ENCODE measurements at places on chromosomes 12 and 14.

DNA sequence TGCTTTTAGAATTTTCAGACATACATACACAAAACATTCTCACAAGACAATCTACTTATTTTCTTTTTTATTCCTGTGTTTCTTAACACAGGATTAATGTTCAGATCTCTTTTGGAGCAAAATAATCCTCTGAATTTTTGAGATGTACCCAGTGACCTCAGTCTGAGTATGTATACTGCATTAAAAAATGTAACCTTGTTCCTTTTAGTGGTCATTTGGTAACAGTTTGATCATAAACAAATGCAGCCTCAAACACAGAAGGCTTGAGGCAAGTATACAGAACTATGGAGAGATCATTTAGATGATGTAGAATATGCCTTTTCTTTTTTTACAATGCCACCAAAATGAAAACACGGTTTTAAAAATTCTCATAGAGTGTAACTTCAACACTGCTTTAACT, 9.7 kb downstream of the HIF1A start:
- no peak for DNase-seq

DNA sequence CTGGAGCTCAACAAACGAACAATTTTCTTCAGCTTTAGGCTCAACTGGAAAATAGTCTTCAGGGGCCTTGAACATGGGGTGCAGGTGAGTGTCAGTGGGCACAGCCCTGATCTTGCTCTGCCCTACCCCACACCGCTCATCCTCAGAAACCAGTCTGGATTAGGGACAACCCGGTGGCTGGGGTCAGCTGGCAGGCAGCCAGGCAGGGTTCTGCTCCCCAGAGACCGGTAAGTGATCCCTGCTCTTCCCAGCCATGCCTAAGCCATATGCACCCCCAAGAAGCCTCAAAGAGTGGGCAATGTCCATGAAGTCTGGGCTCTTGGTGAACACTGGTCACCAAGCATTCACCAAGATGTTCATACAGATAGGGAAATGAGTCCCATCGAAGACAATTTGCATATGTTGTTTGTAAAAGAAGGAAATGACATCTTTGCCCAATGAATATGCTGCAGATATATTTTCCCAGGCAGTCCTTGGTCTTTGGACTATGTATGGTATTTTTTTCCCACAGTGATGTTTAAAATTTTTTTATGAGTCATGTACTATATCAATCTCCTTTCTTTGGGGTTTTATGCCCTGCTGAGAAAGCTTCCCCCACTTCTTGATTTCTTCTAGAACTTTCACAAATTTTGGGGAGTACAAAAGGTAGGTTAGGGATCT, 63.9 kb upstream of the VASH1 start:
- DNase-seq, result no peak

DNA sequence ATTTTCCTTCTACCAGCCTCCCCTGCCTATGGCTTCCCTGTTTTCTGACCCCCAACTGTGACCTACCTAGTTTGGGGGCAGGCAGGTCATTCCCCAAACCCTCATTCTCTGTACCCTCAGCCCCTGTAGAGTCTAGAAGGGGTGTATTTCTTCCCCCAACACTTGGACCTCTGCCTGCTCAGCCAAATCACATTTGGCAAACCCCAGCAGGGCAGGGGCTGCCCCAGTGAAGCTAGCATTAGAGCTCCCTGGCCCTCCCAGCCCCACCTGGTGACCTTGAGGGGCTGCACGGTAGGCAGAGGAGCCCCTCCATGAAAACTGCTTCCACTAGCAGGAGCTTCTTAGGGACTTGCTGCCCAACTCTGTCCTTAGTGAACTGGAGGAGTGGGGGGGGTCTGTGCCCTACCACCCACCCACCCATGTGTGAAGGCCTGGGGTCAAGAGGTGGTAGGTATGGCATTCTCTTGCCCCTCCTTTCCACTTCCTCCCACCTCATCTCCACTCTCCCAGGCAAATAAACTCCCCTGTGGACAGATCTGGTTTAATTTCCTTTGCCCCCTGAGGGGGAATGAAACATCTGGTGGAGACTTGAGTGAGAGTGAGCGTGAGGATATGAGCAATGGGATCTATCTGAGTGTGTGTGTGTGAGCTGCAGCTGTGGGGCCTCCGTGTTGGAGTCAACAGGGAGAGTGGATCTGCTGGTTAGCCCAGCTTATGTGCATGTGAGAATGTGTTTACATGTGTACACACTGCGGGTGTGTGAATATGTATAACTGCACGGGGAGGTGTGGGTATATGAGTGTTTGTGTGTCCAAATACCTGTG, 1.6 kb downstream of the NXPH4 start:
- DNase-seq, result no peak

- DNase-seq, result peak; percentile 29
These were observed 847 bp downstream of the MMP14 start for GRCh38 chr14:22837114-22837749.

DNA sequence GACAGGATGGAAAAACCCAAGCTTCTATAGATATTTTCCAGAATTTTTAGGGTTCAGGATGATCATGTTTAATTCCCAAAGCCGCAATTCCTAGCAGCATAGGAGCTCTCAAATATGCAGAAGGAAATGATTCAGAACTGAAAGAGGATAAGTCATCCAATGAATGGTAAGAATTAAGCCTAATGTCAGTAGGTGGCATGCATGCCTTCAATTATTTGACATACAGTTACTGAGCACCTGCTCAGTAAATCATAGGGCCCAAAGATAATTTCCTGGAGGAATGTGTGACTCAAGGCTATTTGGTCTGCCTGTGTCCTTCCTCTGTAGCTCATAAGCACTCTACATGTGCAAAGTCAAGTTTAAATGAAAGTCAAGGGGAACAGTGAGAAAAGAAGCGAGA, 116.8 kb upstream of the SLC38A4 start:
- DNase-seq, result no peak

GRCh38 chr12:42862055-42862454, 272.5 kb upstream of the PRICKLE1 start:
- no peak for DNase-seq

DNA sequence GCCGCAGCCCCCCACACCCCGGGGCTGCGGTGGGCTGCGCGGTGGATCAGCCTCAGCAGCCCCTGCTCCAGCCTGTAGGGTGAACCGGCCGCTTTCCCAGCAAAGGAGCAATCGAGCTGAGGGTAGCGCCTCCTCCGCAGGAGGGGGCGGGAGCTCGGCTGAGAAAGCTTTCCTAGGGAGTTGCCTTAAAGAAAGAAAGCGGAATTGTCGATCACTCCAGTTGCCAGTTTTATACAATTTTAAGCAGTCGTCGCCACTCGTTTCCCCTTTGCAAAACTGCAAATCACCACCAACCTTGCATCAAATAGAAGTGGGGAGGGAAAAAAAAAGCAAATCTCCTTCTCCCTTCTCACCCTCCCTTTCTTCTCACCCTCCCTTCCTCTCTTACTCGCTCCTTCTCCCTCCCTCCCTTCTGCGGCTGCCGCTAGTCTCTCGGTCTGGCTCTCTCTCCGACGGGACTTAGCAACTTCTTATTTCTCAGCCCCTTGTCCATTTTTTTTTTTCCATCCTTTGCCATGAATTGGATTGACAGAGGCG, at the start of gene PDE3A:
Gene PDE3A, plus strand, starts transcription at position 424 of the 537 bp plus-strand sequence. CDS start 748 bp downstream, outside the sequence.
- no peak for DNase-seq

DNA sequence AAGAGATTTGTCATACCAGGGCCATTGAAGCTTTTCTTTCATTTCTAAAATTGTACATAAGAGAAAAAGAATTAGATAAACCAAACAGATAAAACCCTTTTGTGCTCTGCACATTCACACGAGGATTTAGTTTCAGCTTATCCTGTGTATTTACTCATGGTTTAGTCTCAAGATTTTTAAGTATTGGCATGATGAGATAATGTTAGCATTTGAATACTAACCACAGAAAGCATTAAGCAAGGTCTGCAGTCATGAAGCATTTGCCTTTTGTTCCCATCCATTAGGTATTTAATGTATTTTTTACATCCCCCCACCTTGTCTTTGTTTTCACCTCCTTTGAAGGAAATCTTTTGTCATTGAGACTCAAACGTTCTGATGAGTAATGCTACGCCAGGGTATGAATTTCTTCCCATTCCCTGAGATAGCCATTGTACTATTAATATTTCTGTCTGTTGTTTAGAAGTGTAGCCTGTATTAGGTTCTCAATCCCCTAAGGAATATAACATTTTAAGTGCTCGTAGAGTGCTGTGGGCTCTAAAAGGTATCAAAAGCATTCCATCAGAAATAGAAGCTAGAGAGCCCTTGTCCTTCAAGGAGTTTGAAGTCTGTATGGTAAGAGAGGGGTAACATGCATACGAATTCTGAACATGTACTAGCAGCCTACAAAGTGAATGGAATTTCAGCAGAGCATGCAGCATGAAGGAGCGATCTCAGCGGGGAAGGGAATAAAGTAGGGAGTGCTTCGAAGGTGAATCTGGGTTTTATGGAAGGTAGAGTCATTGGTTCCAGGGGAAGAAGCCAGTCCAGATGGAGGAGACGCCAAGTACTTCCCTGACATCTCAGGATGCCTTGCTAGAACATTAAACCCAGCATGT, 22.3 kb downstream of the CRADD start:
- DNase-seq, result no peak

GRCh38 chr12:66900616-66901015, 221.7 kb upstream of the GRIP1 start:
- DNase-seq, result no peak

DNA sequence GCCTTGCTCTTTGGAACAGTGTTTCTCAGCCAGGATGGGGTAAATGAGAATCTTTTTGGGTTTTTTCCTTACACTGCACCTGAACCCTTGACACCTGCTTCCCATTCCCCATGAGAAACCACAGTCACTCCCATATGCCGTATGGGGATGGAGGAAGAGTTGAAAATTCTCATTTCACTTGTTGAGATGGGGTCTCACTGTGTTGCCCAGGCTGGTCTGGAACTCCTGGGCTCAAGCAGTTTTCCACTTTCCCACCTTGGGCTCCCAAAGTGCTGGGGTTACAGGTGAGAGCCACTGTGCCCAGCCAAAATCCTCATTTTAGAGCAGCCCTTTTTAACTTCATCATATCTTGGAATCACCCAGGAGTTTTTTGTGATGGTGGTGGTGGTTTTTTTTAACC, 3.7 kb downstream of the MVK start:
- DNase-seq, result no peak

GRCh38 chr12:24470050-24470449, 478.9 kb downstream of the BCAT1 start:
- no peak for DNase-seq

DNA sequence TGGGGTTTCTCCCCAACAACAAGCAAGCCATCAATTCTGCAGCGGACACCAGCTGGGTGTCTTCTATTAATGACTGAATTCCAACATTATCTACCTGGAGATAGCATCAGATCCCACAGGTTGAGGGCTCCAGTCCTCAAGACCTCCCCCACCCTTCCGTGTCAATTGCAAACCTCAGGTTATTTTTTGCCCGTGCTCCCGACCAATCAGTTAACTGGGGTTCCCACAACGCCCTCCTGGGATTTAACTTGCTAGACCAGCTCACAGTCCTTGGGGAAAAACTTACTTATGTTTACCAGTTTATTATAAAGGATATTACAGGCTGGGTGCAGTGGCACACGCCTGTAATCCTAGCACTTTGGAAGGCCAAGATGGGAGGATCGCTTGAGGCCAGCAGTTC, 9.7 kb downstream of the DICER1 start:
- DNase-seq, result no peak

GRCh38 chr12:22413592-22413991, 79.1 kb upstream of the ST8SIA1 start:
- no peak for DNase-seq

DNA sequence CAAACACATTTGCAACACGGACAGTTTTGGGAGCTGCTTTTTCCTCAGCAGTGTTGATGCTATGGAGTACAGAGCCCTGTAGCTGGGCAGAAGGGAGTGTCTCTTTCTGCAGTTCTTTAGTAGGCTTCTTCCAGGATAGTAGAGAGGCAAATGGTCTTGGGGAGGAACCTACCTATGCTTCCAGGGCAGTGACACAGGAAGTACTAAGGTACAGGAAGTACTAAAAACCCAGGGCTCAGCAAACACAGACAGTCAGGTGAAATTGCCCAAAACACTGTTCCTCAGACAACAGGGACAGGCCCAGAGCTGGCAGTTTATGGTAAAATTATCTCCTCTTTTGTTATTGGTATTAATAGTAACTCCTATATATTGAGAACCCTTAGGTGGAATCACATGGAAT, 217.6 kb downstream of the TTC8 start:
- DNase-seq, result no peak

DNA sequence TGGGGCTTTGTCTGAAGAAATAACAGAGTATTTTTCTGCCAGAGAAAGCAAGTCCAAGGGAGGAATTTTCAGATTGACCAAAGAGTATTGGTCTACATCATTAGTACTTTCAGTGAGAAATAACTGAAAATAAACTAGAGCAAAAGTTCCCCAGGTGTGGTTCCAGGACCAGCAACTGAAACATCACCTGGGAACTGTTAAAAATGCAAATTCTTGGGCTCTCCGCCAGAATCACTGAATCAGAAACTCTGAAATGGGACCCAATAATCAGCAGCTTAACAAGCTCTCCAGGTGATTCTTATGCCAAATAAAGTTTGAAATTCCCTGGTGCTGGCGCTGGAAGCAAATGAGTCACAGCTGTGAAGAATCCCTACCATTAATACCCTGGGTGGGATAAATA, 52.1 kb downstream of the EIF2S3B start:
- no peak for DNase-seq

- DNase-seq, result no peak
These were observed 143.4 kb downstream of the RTN1 start for GRCh38 chr14:59727073-59727661.

DNA sequence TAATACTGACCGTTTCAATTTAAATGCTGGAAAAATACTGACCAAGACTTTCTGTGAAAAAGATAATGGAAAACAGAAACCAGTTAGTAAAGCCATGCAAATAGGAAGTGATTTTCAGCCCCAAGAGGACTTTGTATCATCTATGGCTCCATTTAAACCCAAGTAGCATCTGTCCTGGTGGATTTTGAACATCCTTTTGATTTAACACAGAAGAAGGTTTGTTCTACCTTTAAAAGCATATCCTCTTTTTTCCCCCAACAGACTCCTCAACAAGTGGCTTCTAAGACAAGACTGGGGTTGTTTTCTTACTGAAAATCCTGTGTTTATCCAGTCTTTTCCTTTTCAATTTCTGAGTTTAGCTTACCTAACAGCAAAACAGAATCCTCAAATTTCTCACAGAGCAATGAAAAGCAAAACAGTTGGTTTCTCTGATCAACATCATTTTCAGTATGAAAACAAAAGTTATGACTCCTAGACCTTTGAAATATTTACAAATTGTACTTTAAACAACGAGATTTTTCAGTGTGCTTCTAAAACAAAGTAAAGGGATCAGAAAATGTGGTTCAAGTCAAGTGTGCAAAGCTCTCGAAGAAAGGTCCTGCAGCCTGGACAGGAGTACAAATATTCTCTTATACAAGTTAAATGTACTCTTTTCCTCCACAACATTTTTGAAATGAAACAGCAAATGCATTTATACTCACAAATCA, 2.9 kb downstream of the PHLDA1 start:
- no peak for DNase-seq

DNA sequence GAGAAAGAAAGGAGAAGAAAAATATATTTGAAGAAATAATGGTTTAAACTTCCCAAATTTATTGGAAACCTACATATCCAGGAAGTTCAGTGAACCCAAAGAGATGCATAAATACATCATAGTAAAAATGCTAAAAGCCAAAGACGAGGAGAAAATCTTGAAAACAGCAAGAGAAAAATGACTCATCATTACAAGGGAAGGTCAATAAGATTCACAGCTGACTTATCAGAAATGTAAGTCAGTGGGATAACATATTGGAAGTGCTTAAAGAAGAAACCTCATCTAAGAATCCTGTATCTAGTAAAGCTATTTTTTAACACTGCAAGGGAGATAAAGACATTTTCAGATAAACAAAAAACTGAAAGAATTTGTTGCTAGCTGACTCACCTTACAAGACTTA, 19.9 kb downstream of the RIC8B start:
- no peak for DNase-seq

GRCh38 chr14:105878554-105878953, 352.2 kb downstream of the TMEM121 start:
- peak; percentile 5 for DNase-seq

Data from activated CD8-positive, alpha-beta memory T cell treated with anti-CD3 and anti-CD28 coated beads, Interleukin-2, amount 50 U/mL, for 4 hours (primary cell).